ENCODE measurements at places on chromosomes 5 and 9. TPM values are rescaled to one million over a fixed set of nuclear protein-coding genes. Genes with fewer than 3 reads are reported as not detected.
A peak's percentile ranks its signal among the peaks of the same experiment; 100 is the strongest.

B4GALT1 gene
- total RNA-seq, result 9.4 TPM

GZMA gene
- total RNA-seq, result not detected

PCDHGA3 gene
- total RNA-seq, result 0.54 TPM

ZFP2 gene
- 0.27 TPM for total RNA-seq

CMYA5 gene
- total RNA-seq, result 0.27 TPM

CTSL gene
- total RNA-seq, result 1.3 TPM

EDIL3 gene
- under 0.01 TPM for total RNA-seq

PIP5KL1 gene
- 0.27 TPM for total RNA-seq

SPATA6L gene
- not detected for total RNA-seq

ZNF354C gene
- total RNA-seq, result 3.2 TPM

DNA sequence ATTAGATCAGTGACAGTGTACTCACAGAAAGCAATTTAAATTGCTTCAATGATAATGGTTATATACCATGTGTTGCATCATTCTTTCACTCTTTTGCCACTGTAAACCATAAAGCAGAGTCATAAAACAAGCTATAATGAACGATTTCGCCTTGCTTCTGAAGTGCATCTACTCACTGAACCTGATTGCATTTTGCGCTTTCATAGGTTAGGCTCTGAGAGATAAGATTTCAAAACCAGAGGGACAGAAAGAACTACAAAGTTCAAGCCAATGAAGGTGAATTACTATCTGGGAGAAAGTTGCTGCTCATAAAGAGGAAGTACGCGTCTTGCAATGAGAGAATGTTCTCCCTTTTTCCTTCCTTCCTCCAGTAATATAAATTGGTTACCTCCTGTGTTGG lies 412.7 kb downstream of the CETN3 start:
- no peak for DNase-seq

- DNase-seq, result no peak
Measured at GRCh38 chr9:2816476-2817141, 27.3 kb downstream of the PUM3 start.

GRCh38 chr5:4019841-4020240 lies 424.2 kb downstream of the IRX1 start:
- DNase-seq, result no peak

- DNase-seq, result no peak
Measured at GRCh38 chr5:154002093-154002492, 36.6 kb downstream of the FAM114A2 start.

GRCh38 chr5:53277491-53277890 lies 167.9 kb upstream of the MOCS2 start:
- DNase-seq, result no peak

GRCh38 chr5:77935506-77936364 lies 159.6 kb upstream of the TBCA start:
- peak; percentile 61 for DNase-seq

- DNase-seq, result no peak
Measured at GRCh38 chr5:158773161-158773560, 326.6 kb downstream of the EBF1 start.

GRCh38 chr9:69548681-69549080 lies 123.5 kb downstream of the APBA1 start:
- DNase-seq, result no peak

DNA sequence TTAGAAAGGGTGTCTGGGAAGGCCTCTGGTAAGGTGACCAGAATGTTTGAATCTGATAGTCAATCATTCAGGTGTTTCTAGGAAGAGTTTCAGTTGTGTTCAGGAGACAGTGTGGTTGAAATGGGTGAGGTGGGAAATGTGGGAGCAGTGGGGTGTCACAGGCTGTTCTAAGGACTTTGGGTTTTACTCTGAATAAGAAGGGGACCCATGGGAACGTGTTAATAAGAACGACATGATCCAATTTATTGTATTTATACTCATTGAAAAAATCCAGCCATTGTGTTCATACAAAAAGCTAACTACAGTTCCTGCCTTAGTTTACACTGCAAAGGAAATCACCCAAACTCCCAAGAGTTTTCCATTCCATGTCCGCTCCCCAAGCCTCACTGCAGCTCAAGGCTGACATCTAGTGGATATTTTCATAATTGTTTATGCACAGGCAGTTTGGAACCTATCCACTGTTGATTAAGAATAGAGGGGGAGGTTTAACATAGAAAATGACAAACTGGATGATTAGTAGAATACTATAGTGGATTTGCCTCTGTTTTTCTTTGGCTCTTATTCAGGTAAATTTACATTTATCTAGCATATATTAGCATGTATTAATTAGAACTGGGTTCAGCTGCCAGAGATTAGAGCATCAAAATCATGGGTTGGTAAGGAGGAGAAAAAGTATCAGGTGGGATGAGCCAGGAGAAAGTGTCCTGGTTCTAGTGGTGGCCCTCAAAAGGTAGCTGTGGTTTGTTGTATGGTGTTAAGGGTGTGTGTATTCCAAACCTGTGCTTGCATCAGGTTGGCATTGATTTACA lies 17.7 kb downstream of the CAVIN4 start:
- peak; percentile 35 for DNase-seq

- no peak for DNase-seq
Measured at GRCh38 chr5:8580298-8580697, 711.4 kb downstream of the MTRR start.

DNA sequence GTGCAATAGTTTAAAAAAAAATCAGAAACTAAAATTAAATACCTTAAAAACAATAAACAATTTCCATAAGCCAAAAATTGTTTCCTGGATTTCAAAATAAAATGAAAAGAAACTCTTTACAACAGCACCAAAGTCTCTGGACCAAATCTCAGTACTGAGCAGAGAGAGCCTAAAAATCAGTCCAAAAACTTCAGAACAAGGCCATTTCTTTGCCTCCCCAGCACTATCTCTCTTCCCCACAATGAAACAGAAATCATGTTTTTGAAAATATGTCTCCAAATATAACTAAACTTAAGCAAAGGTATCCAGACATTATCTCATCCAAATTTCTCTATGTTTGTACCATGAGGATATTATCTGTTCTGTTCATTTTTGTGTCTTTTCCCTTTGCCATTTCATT lies 1.0 kb downstream of the FREM1 start:
- no peak for DNase-seq

DNA sequence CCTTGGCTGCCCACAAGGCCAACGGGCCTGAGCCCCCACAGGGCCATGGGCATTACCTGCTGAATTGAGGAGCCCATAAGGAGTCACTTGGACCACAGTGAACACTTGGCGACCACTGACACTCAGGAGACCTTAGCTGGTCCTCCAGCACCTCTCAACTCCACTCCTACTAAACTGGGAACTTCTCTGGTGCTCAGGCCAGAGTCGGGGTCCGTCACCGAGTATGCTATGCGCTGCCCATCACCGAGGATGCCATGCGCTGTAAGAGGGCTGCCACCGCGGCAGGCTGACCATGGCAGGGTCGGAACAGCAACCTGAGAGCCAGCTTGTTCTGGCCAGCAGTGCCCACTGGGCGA lies 600 bp upstream of the SQSTM1 start:
- no peak for DNase-seq

DNA sequence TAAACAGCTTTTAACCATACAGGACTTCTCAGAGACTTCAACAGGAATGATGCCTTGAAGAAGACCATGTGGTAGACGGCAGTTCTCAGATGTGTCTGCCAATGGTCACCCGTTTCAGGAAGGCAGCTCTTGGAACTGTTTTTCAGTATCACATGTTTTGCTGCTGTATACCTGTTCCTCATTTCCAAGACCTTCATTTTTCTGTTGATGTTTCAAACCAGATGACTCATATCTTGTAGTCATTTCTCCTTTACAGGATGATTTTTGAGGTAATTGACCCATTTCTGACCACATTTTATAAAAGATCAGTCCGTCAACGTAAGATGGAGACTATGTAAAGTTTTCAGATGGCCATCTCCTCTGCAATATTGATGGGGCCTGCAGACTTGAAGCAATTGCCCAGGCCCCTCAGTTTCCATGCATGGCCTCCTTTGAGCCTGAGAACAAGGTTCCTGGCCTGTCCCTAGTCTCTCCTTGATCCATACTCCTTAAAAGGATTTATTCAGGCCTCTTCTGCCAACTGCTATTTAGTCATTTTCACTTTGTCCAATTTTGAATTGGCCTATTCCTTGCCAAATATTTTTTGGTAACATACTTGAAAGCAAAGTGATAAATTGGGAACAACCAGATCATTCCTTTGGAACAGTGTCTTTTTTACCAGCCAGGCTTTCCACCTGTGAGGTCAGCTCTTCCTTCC lies 128.6 kb downstream of the PDZD2 start:
- DNase-seq, result peak; percentile 34

DNA sequence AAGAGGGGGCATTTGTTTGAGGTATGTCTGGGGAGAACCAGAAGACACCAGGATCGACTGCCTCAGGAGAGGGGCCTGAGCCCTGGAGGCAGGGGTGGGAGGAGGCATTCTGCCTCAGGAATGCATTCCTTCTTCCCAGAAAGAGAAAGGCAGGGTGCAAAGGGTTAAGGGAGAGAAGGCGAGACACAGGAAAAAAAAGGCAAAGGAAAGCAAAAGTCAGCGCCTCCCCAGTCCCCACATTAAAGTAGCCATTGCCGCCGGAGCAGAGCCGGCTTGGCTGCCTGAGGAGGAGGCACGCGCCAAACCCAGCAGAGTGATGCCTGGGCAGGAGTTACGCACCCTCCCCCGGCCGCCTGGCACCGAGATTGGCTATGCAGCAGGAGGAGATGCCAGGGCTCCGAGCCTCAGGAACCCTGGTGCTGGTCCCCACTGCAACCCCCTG lies 123.8 kb upstream of the PHYKPL start:
- DNase-seq, result no peak

GRCh38 chr5:15103130-15103529 lies 231.6 kb upstream of the ANKH start:
- DNase-seq, result no peak

- DNase-seq, result peak; percentile 49
Measured at GRCh38 chr5:62460578-62460983, 48.0 kb downstream of the IPO11 start.

DNA sequence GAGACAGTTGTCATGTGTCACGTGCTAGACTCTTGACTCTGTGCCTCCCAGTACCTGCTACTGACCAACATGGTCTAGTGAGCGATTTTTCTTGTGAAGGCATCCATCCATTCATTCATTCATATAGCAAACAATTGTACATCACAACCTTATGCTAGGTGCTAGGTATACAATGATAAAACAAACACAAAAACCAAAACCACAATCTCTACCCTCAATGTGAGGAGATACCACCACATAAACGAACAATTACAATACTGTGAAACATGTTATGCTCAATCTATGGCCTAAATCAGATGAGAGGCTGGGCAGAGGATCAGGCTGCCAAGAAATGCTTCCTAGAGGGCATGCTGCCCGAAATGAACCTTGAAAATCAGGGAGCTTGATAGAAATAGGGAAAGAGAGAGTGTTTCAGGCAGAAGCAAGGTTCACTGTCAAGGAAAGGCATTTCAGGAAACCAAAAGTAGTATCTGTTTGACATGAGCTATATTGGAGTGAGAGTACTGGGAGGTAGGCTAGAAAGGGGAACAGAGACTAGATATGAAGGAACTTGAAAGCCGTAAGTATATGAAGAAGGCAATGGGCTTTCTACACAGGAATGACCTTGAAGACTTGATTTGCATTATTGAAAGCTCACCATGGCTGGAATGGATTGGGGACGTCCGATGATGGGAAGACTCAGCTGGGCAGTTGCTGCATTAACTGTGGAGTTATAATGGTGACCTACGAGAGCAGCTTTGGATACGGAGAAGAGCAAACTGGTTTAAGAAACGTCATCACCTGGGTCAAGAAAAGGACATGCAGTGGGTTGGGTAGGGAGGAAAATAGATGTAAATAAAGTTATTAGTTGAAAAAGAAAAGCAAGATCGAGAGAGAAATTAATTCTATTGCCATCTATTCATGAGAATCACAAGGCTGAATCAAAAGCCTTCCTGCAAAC lies 90.1 kb downstream of the THBS4 start:
- DNase-seq, result no peak

DNA sequence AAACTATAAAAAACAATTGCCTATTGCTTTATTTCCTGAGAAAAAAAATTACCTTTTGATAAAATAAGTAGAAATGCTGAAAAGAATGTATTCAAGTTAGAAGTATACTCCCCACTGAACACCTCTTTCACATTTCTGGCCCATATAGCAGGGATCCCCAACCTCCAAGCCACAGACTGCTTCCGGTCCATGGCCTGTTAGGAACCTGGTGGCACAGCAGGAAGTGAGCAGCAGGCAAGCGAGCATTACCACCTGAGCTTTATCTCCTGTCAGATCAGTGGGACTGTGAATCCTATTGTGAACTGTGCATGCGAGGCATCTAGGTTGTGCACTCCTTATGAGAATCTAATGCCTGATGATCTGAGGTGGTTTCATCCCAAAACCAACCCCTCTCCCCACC lies 563.9 kb downstream of the RAB3C start:
- no peak for DNase-seq

GRCh38 chr9:129777769-129778130 lies 24.9 kb upstream of the PTGES start:
- DNase-seq, result no peak

GRCh38 chr5:14760548-14761002 lies 96.1 kb downstream of the OTULIN start:
- DNase-seq, result no peak

GRCh38 chr9:35537913-35538312 lies 48.0 kb downstream of the RUSC2 start:
- DNase-seq, result no peak

DNA sequence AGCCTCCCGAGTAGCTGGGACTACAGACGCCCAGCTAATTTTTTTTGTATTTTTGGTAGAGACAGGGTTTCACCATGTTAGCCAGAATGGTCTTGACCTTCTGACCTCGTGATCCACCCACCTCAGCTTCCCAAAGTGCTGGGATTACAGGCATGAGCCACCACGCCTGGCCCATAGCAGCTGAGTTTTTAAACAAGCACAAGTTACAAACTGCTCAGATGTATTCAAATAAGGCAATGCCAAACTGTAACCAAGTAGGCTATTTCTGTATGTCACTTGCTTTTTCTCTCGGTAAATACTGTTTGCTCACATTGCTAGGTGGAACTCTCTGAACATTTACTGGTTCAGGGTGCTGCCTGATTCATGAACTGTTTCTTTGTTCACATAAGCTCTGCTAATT lies 799.3 kb upstream of the NUDT12 start:
- DNase-seq, result no peak

GRCh38 chr5:159802661-159803060 lies 113.6 kb upstream of the ADRA1B start:
- peak; percentile 55 for DNase-seq

DNA sequence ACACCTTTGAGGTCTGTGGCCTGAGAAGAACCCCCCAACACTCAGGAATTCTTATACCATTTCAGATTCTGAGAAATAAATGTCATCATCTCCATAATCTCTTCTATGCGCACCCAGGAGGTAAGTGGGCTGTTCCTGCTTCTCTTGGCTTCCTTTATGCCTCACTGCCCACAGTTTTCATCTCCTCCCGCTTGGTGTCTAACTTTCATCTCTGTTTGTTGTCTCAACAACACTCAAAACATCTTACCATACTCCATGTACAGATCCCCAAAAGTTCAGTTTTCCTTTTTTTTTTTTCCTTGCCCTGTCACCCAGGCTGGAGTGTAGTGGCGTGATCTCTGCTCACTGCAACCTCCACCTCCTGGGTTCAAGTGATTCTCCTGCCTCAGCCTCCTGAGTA lies 170.2 kb upstream of the FREM1 start:
- no peak for DNase-seq

GRCh38 chr5:76941000-76941399 lies 11.8 kb upstream of the CRHBP start:
- DNase-seq, result no peak

- DNase-seq, result no peak
Measured at GRCh38 chr5:167049043-167049663, 1242.3 kb upstream of the WWC1 start.

- no peak for DNase-seq
Measured at GRCh38 chr9:134935056-134935640, 17.4 kb upstream of the FCN1 start.

GRCh38 chr5:92758552-92758951 lies 822.5 kb downstream of the NR2F1-AS1 start:
- DNase-seq, result no peak
